ENCODE measurements at places on chromosomes 1 and 21. TPM values are rescaled to one million over a fixed set of nuclear protein-coding genes. Genes with fewer than 3 reads are reported as not detected.

The GPR25 gene
- not detected for total RNA-seq

The CRYAA gene
- not detected for total RNA-seq

GRCh38 chr1:173191011-173191705, 16.0 kb downstream of the TNFSF4 start:
- no peak for DNase-seq

The LCE1E gene
- total RNA-seq, result not detected

DNA sequence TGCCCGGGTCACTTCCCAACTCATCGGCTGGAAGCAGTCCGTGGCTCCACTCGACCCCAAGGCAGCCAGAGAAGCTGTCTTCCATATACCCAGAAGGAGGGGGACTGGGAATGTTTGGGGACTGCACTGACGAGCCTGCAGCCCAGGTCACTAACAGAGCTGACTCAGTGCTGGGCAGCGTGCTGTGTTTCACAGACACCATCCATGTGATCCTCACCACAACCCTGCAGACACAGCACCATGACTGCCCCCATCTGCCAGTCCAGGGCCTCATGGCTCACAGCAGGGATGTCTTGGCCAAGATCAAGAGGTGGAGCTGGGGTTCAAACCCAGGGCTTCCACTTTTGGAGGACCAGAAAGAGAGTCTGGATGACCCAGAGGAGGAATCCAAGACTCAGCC, 67.9 kb downstream of the KLHDC7A start:
- DNase-seq, result no peak

- peak; percentile 66 for DNase-seq
Observed at GRCh38 chr1:88773540-88774150, 89.6 kb downstream of the PKN2 start.

- no peak for DNase-seq
Observed at GRCh38 chr1:202305168-202305567, 36.6 kb downstream of the UBE2T start.

The LCE2B gene
- not detected for total RNA-seq

- no peak for DNase-seq
Observed at GRCh38 chr21:45084881-45085536, 10.6 kb downstream of the ADARB1 start.

The GBP5 gene
- total RNA-seq, result 0.54 TPM

DNA sequence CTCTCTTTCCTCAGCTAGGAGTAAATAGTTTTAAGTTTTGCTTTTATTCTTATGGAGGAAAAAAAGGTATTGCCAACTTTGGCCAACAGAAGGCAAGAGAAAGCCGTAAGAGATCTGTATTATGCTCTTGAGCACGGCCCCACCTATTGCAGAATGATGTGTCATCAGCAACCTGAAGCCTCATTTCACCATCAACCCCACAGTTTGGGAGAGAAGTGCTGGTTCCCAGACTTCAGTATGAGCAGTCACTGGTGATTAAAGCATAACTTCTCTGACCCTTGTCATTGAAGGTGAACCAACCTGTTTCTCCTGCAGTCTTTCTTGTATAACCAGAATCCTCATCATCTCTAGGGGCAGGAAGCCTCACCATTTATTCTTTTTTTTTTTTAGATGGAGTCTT, 100.2 kb downstream of the SIPA1L2 start:
- no peak for DNase-seq

GRCh38 chr1:240343966-240344365, 252.3 kb downstream of the FMN2 start:
- no peak for DNase-seq

The PROK1 gene
- not detected for total RNA-seq

The SEC16B gene
- 4.2 TPM for total RNA-seq

Measured in Calu3 (cell line).